ENCODE measurements at places on chromosomes 2 and 18.

- DNase-seq = no peak
Observed at GRCh38 chr2:97708048-97708380, 5.4 kb upstream of the ZAP70 start.

DNA sequence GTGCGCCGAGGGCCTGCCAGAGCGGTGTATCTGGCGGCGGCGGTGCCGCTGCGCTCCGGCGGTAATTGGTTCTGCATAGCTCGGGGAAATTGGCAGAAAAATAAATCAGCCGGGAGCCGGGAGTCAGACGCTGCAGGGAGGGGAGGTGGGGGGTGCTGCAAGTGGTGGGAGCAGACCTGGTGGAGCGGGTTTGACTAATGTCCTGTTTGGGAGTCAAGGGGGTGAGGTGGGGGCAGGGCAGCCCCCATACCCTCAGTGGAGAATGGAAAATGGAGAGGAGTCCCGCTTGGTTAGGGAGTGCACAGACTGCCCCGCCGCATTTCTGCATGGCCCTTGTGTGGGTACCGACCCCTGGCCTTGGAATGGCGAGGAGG is 107.3 kb downstream of the DYSF start:
- no peak for DNase-seq

DNA sequence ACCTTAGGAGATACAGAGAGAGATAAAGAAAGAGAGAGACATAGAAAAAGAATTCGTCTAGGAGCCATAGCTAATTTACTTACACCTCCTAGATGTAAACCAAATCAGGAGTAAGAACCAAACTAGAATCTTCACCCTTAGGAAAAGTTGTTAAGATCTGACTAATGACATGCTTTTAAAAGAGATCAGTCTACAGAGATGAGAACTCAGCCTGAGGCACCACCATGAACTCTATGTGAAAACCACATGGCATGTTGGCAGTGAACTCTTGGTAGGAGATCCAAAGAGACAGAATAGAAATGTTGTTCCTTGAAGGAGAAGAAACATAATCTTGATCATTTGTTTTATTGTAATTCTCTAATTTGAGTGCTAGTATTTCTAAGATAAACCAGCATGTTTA is 585.4 kb upstream of the ID2 start:
- no peak for DNase-seq

DNA sequence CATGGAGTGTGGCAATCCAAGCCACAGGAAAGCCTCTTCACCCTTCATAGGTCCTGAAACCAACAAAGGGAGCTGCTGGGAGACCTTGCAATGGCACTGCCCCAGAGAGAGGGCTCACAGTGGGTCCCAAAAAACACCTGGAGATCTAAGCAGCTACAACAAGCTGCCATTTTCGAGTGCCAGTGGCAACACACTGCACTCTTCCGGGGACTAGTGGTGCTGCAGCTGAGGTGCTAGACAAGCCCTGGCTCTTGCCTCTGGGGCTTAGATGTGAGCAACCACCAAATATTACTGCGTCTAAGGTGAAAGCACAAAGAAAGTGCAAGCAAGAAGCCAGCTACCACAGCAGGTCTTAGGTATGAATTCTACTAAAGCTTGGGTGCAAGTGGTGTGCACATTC is 192.9 kb downstream of the NOL4 start:
- DNase-seq = no peak

DNA sequence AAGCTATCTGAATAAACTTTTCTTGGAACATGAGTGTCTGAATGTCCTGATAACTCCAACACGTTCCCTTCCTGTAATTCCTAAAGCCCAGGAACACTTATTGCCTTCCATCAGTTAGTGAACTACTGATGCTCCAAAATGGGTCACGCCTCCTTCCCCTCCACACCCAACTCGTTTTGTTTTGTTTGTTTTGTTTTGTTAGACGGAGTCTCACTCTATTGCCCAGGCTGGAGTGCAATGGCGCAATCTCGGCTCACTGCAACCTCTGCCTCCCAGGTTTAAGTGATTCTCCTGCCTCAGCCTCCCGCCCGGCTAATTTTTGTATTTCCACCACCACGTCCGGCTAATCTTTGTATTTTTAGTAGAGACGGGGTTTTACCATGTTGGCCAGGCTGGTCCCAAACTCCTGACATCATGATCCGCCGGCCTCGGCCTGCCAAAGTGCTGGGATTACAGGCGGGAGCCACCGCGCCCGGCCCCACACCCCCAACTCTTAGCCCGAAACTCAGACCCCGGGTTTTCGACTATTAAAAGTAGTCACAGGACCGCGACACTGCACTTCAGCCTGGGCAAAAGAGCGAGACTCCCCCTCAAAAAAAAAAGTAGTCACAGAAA is 774 bp downstream of the IER3IP1 start:
- DNase-seq = no peak

DNA sequence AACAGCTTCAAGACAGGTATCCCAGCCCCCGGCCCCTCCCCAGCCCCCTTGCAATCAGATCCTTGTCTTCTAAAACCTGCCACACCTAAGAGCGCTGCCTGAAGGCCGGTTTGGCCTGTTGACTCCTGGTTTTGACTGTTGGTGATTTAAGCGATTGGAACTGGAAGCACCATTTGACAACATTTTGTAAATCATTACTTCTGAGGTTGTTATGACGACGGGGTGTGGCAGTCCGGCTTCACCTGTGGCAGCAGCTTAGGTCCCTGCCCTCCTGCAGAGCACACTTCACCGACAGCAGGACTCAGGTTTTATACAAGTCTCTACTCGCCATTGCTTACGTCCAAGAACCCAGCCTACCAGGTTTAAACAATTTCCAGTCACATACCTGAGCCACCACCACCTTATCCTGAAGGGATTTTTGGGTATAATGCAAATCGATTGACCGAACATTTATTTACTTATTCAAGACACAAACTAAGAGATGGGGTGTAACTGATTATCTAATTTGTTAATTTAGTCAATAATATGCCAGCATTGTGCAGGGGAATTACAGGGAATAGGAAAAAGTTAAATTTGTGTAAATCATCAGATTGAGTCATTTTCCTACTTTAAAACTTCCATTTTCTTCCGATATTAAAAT is 707 bp upstream of the DGUOK start:
- DNase-seq = no peak

GRCh38 chr2:64120928-64121327 is 23.3 kb downstream of the PELI1 start:
- DNase-seq = no peak
